ENCODE measurements at places on chromosomes 2 and 18.

DNA sequence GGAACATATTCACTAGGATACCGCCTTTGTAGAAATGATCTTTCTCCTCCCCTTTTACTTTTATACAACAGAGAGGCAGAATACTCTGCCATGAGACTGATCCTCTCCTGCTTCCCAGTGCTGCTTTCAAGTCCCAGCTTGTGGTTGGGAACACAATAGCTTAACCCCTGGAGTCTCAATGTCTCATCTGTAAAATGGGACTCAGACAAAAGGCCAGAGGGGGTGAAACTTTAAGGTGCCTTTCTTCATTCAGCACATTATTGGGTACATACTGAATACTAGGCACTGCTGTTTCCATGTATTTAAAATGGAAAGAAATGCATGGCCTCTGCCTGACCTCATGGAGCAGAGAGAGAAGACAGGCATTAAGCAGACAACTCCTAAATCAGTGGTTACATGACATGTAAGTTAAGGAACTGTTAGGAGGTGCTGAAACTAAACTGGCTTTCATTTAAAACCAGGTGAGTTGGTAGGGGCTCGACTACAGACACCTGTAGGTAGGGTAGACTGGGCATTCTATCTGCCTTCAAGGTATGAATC, 53.8 kb downstream of the MAP4K4 start:
- no peak for DNase-seq

GRCh38 chr2:197304556-197305011, 6.0 kb downstream of the ANKRD44 start:
- DNase-seq, result no peak

DNA sequence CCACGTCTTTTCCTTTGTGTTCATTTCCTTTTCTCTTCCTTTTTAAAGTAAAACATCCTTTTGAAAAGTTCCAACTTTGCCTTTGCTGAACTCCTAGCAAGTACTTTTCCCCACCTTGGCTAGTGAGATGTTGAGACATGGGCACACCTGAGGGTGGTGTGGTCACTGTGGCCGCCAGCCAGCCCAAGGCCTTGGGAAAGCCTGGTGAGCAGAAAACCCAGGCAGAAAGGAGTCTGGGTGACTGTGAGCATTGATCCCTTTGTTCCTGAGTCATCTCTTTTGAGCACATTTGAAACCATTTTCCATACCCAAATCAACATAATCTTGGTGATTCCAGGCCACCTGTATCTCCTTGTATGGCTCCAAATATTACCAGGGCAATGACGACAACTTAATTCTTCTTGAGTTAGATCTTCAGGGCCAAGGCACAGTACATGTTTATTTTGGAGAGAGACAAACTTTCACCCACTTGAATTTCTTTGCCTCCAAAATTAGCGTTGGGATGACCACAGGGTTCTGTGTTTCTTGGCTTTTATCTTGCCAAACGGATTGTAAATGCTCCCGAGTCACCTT, 14.5 kb downstream of the EPAS1 start:
- DNase-seq, result no peak

DNA sequence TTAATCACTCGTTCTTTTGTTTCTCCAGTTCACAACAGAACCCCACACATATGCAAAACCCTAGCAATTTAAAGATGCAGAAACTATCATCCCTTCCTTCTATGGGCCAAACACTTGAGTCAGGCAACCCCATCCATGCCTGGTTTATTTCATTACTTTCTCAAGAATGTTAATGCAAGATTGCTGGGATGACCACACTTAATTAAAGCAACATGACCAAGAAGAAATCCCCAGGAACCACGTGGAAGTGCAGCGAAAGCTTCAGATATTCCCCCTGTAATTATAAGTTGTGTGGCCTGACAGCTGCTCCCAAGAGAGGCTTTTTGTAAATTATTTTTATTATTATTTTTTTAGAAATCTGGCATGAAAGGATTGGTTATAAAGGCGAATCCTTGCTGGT, 246.2 kb upstream of the ID2 start:
- DNase-seq, result no peak

All from activated CD8-positive, alpha-beta memory T cell treated with anti-CD3 and anti-CD28 coated beads for 4 hours (primary cell).